SW 1271 (cell line): ENCODE measurements at places on chromosomes 6 and 20.

DNA sequence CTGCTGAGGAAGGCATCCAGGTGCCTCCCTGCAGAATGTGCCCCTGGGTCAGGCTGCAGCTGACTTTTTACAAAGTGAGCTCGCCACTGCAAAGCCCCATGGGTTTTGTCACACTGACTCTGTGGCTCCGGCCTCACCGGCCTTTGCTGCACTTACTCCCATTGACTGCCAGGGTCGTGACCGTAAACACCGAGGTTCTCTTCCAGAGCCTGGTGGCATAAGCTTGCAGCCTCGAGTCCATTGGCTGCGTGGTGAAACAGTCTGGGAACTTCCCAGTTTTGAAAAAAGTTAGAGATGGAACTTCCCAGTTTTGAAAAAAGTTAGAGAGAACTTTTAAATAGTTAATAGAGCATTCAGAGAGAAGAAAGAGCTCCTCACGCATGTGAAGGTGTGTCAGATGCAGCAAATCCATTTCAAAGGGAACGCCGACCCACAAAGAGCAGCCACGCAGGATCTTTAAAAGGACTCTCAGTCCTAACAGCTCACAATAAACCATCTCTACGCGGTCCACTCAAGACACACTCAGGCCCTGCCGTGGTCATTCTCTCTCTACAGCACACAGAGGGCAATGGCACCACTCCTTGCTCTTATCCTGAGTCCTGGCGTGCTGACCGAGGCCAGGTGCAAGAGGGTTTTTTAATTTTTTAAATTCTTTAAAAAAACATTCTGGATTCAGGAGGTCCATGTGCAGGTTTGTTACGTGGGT, 12.8 kb downstream of the RAMACL start:
- no peak for DNase-seq

DNA sequence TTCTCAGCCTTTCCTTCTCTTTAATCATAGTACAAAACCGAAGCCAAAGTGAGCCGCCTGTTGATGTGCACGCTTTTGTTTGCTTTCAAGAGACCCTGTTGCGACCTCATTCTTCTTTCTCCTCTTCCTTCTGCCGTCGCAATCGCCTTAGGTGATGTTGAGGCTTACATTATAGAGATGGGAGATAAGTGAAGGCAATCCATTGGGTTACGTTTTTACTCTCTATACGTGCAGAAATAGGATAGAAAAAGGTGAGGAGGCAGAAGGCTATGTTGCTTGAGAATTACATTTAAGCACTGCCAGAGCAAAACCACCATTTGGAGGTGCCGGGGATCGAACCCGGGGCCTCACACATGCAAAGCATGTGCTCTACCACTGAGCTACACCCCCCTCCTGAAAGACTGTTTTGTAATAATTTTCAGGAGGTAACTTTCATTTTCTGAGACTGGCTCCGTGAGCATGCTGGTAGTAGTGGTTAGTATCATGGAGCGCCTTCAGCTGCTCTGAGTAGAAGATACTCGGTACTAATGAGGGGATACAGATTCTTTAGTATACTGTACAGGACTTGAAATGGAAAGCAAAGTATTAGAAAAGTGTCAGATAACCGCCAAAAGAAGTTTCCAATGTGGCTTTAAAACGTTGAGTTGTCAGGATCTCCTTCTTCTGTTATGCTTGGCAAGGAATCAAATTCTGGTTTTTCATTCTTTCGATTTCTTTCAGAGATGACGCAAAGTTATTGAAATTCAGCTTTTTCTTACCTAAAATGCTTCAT, 165.6 kb downstream of the TRIM27 start:
- peak; percentile 79 for DNase-seq

GRCh38 chr20:19252451-19253120, 40.1 kb downstream of the SLC24A3 start:
- DNase-seq, result no peak

DNA sequence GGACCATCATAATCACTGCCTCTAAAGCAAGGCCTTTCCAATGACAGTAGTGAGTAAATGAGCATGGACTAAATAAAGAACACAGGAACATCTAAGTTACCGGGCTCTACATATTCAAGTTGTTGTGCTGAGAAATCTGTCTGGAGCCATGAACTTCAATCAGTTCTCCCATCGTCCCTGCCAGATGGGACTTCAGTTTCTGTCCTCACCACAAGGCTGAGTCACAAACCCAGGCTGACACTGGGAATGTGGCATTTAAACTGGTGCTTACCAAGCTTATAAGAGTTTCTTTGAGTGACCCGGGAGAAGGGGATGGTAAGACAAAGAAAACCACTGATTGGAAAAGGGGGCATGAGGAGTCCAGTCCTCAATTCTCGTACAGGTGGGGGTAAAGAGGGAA, 497.0 kb downstream of the MAFB start:
- DNase-seq, result no peak

- no peak for DNase-seq
Observed at GRCh38 chr20:32067234-32067821, 15.3 kb downstream of the HCK start.

GRCh38 chr20:34643928-34644327, 33.0 kb downstream of the PIGU start:
- no peak for DNase-seq

DNA sequence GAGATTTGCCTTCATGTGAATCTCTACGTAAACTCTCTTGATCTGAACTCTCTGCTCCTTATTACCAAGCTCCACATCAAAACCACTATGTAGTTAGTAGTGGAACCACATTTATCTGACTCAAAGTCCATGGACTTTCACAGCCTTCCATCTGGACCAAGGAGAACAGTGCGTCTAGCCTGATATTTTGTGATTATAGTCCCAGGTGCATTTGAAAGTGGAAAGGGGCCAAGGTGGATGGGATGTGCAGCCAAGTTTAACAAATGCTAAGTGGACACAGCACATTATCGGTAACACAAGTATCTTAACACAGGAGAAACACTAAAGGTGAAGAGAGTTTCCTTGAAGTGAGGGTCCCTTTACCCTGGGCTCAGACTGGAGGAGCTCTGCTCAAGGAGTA, 281.2 kb upstream of the SGK1 start:
- DNase-seq, result no peak

- DNase-seq, result no peak
Observed at GRCh38 chr6:126054258-126054702, 67.9 kb downstream of the TRMT11 start.

GRCh38 chr20:31747640-31748039, 8.6 kb downstream of the TPX2 start:
- DNase-seq, result no peak

DNA sequence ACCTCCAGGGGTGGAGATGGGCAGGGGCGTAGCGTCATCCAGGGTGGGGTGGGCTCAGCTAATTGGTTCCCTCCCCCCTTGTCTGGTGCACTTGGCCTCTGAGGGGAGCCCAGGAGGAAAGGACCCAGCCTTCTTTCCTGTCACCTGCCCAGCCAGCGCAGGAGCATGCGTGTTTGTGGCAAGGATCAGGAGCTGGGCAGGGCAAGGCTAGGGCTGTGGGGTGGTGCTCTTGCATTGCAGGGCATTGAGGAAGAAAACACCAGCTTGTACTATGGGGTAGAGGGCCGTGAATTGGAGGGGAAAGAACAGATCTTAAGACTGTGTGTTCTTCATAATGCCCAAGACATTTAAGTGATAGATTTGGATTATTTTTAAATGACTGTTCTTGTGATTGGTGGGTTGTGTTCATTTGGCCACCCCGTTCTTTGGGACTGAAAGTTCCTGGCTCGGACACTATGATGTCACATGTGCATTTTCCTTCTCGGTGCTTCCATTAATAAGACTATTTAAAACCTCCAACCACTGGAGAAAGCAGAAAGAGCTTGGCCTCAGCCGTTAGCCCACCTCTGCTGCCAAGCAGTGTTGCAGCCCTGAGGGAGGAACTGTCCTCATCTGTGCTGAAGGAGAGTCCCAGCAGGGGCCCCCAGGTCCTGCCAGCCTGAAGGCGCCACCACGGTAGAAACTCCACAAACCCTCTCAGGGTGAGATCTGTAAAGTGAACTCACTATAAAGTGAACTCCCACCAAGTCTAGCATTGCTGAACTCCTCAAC, 136.2 kb upstream of the INSM1 start:
- no peak for DNase-seq

DNA sequence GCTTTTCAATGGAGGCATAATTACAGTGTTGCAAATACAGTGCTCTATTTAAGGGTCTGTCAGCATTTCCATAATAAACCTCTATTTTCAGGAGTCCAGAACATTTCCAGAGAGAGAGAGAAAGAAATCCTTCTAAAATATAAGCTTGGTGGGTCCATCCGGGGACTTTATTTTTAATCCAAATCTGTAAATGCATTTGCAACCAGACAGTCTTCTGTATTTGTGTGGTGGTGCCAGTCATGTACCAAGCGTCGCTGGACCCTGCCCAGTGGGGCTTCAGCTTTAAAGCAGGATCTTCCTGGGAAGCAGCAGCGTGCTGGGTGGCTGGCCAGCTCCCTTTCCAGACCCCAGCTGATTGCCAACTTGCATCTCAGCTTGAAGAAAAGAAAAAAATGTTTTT, 256.5 kb upstream of the SUPT3H start:
- no peak for DNase-seq

DNA sequence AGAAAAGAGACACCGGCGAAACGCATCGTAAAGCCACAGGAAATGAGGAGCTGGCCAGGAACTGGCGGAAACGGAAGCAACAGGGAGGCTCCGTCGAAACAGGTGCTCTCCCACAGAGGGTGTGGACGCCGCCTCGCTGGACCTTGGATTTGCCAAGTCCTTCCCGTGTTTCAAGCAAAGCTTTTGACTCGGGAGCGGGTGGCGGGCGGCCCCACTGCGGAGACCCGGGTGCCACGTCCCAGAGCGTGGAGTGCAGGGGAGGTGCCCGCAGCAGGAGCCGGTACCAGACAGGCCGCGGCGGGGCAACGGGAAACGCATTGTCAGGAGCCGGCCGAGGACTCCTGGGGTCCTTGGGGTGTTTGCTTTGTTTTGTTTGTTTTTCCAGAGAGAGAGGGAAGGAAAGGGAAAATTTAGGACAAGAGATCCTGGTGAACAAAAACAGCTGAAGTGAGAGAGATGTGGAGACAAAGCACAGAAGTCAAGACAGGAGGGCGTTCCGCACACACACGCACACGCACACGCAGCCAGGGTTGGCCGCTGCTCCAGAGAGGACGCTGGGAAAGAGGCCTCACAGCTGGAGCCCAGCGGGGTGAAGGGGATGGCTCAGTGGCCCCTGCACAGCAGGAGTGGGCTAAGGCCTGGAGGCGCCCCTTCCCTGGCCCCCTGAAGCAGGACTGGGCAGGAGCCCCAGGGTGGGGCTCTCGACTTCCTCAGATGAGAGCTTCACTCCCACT, 50.9 kb upstream of the CHRNA4 start:
- no peak for DNase-seq

GRCh38 chr20:64082126-64082731, 2.0 kb downstream of the LKAAEAR1 start:
- DNase-seq, result no peak

- no peak for DNase-seq
Observed at GRCh38 chr20:6074145-6074561, 20.3 kb upstream of the LRRN4 start.

GRCh38 chr6:168121303-168121665, 42.3 kb upstream of the FRMD1 start:
- DNase-seq, result no peak

DNA sequence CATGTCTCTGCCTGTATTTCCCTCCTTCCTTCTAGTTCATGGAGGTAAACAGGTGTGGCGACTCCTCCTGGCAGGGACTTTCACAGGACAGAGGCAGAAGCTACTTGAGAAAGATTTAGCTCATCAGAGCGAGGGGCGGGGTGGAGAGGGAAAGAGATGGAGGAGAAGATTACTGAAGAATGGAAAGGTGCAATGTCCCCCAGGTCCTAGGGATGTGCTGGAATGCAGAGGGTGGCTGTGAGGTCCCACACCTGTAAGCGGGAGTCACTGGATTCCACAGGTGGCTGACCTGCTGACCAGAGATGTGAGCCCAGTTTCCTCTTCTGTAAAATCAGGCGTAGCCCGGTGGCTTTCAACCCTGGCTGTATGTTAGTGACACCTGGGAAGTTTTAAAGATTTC, 199.2 kb upstream of the SULF2 start:
- no peak for DNase-seq

GRCh38 chr20:24289737-24290481, 179.5 kb upstream of the SYNDIG1 start:
- DNase-seq, result no peak

DNA sequence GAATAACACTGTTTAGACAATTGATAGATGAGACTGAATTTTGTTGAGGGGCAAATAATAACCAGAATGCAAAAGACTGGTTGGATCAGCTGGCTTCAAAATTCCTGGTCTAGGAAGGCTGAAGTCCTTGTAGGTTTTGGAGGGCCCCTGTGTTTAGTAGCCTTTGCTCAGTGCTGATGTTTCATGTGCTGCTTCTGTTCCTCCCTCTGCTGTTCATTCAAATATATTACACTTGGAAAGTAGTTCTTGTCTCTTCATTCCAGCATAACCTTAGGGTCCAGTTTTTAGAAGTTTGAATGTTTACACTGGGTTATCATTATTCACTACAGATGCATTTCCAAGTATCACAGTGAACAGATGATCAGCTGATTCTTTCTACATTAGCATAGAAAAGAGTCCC, 72.5 kb downstream of the FLRT3 start:
- no peak for DNase-seq

GRCh38 chr6:74066168-74066871, 370.3 kb downstream of the CD109 start:
- DNase-seq, result no peak

- DNase-seq, result no peak
Observed at GRCh38 chr6:50847890-50848594, 29.4 kb downstream of the TFAP2B start.

DNA sequence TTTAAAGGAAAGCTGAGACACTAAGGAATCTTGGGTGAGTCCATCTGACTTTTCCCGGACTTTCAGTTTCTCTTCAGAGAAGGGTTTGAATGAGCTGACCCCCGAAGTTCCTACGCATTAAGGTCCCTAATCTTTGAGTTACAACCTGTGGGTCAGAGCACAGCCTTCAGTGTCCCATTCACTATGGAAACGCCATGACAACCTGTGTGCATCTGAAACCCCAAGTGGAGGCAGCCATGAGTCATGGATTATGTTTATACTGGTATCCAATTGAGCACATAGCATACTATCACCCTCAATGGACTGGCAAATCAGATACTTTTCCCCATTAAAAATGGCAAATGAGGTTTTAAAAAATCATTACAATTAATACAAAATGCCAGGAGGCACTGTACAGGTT, 11.4 kb downstream of the MYLK4 start:
- no peak for DNase-seq

GRCh38 chr6:108630050-108630714, 69.5 kb downstream of the FOXO3 start:
- no peak for DNase-seq

DNA sequence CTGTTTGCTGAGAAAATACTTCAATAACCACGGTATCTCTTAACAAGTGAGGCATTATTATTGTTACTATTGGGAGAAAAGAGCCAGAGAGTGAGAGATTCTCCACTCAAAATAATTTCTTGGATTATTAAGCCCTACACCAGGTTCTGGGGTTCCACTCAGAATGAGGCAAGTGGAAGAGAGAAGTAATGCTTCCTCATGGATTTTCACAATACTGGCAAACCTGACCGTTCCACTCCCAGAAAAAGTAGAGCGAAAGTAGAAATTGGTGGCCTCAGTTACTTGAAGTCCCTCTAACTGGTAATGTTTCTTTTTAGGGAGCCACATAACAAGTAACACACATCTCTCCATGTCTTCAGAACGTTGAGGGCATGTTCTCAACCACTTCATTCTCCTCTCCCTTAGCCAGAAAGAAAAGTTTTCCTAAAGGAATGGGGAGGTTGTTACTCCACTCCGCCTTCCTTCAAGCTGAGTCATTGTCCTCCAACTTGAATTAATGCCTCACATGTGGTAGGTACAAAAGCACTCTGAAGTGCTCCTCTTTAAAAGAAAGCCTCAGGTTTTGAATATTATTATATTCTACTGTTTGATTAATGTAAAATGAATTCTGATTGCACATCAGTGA, 1.9 kb downstream of the BAG2 start:
- DNase-seq, result no peak

GRCh38 chr20:19009081-19009688, 195.6 kb downstream of the SCP2D1 start:
- no peak for DNase-seq
